ENCODE measurements at places on chromosomes 7 and 10.
A peak's percentile ranks its signal among the peaks of the same experiment; 100 is the strongest.

DNA sequence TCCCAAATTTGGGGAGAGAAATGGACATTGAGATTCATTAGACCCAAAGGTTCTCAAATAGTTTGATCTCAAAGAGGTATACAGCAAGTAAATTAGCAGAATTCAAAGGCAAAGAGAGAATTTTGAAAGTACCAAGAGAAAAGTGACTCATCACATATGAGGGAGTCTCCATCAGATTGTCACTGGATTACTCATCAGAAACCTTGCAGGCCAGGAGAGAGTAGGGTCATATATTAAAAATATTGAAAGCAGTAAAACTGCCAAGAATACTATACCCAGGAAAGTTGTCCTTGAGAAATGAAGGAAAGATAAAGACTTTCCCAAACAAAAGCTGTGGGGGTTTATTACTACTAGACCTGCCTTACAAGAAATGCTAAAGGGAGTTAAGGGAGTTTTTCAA, 140.6 kb downstream of the TMEM168 start:
- no peak for DNase-seq

- DNase-seq: no peak
Measured at GRCh38 chr7:158431941-158432347, 155.7 kb downstream of the PTPRN2 start.

- no peak for DNase-seq
Measured at GRCh38 chr10:113622831-113623230, 41.0 kb downstream of the NRAP start.

GRCh38 chr7:6516387-6516983, 34.8 kb downstream of the GRID2IP start:
- peak; percentile 51 for DNase-seq

All from KG1 (cell line).